Midbrain (tissue), 1 donor: ENCODE measurements at places on chromosomes 5 and 9.

DNA sequence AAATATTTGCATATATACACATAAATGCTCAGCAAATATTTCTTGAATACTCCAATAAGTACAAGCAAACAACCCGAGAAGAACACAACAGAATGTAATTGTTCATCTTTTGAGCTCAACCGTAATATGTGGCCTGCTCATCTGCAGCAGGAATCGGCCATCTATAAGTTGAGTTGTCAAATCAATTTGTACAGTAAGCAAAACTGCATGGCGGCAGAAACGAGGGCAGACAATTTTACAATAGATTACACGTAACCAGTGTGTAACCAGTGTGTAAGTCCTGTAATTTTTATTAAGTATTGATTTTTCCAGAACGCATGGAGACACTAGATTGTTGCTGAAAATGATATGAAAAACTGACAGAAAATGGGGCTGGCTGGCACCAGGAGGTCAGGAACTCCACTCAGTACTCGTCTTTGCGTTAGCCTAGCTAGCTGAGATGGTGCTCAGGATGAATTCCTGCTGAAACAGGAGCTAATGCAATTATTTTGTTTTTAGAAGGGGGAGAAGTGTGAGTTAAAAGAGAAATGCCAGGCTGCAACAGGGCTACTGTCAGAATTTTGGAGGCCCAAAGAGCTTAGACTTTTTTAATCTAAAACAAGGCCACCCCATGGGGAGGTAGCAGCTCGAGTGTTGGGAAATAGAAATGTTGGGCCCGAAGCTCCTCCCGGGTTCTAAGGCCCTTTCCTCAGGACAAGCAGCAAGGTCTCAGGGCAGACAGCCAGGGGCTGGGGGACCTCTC lies 682 bp downstream of the DHX29 start:
- DNase-seq: no peak

GRCh38 chr5:142937374-142937773 lies 167.2 kb downstream of the ARHGAP26 start:
- DNase-seq: no peak

DNA sequence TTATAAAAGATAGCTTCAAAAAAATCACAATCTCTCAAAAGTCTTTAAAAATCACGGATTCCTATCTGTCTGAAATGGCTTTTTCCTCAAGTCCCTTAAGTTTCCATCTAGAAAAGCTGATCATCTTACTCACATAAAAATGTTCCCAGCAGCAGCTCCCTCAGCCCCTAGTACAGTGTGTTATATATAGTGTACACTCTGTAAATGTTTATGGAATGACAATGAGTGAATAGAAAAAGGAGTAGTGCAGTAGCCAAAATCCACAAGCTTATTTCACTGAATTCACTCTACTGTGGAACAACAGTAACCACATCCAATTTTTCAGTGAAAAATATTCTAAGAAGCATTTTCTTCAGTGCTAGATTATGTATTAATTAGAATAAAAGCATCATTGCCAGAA lies 609.4 kb downstream of the DTWD2 start:
- no peak for DNase-seq

DNA sequence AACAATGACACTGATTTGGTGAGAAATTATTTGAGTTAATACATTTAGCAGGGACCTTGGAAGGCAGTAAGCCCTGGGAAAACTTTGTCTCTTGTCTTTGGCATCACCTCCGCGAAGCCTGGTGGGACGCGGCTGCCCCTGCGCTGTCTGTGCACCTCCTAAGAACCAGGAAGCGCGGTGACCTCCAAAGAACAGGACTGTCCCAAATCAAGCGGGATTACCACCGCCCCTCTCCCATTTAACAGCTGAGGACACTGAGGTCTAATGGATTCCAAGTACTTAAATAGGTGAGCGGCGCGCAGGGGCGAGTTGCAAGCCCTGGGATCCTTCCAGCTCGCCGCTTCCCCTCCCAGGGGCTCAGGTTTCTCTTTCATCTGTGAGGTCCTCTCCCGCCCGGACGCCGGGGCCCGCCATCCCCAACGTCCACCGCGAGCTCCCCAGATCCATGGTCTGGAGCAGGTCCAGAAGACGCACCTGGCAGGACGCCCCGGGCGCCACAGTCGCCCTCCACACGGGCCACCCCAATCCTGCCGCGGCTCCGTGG lies 432 bp downstream of the STARD4 start:
- peak; percentile 60 for DNase-seq

DNA sequence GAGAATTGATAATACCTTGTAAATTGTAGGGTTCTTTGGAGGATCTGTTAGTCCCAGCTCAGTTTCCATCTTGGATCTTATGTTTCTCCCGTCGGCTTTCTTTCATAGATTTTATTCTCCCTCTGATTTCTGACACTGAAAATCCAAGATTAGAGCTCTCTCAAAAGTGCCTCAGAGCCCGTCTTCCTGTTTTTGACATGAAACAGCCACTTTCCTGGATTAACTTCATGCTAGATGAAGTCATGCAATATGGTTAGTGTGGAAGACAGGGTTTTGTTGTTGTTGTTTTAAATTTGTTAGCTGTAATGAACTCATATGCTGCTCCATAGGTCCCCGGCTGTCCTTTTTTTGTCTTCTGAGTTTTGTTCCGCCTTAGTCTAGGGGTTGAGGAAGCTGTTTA lies 51.6 kb upstream of the ZFR start:
- DNase-seq: no peak

DNA sequence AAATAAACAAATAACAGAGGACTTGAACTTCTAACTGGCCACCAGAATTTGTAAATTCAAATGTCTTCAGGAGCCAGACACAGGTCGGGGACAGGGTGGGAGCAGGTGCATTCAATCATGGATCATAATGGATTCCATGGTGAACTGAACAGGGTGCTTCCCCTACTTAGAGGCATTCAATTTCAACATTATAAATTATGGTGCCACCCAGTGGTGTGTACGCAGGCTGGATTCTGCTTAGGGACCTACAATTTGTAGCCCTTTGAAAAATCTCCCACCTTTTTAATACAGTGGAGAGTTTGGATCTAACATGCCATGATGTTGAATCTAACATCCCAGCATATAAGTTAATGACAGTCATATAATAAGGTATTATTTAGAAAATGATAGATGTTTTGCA lies 22.3 kb downstream of the KLF9 start:
- DNase-seq: peak; percentile 15

GRCh38 chr5:77774981-77775789 lies 954 bp downstream of the TBCA start:
- no peak for DNase-seq

- DNase-seq: no peak
Measured at GRCh38 chr9:87180841-87181240, 233.5 kb upstream of the GAS1 start.

DNA sequence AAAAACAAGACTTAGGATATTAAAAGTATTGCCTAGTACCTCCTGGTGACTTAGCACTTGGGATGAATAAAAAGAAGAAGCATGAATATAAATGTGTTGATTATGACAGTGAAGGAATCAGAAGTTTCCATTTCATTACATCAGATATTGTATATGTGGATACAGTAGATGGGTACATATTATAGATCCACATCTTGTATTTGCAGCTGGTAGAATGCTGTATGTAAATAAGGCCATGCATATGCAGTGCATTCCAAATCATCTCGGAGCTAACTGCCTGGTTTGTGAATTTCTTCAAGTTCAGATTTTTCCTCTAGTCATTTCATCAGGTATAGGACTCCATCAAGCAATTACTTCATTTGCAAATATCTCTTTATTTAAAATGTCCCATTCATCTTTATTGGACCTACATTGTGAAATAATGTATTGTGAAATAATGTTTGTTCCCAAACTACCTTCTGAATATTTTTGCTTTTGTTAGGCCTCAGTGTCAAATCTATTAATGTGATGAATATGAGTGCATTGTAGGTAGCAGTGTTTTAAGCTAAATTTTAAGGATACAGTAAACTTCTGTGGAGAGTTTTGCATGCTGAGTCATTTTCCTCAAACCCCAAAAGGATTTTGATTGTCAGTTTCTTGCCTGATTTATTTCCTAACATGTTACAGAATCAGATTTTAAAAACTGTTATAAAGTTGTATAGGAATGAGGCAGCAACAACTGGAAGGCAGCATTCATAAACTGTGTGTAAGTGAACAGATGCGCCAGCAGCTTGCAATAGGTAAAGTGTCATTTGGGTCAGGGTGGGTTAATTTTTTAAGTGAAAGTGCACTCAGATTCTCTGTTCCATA lies 370.8 kb upstream of the RIOK2 start:
- DNase-seq: no peak

DNA sequence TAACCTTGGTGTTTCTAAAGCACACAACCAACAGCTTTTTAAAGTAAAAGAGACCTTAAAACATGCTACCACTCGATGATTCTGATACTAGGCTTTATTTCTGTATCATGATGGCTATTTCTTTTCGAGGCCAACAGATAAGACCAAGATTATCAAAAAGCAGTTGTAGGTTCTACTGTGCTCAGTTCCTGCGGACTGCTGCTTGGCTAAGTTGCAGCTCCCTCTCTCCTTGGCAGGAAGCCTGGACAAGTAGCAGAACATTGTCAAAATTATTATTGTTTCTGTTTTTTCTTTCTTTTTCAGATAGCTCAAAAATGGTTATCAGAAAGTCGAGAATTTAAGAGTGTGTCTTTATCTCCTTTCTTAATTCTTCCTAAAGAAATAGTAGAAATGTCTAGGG lies 607.6 kb downstream of the PTPRD start:
- no peak for DNase-seq

GRCh38 chr5:36598045-36598444 lies 8.4 kb upstream of the SLC1A3 start:
- DNase-seq: no peak

- no peak for DNase-seq
Measured at GRCh38 chr5:94777056-94777880, 158.8 kb downstream of the SLF1 start.

DNA sequence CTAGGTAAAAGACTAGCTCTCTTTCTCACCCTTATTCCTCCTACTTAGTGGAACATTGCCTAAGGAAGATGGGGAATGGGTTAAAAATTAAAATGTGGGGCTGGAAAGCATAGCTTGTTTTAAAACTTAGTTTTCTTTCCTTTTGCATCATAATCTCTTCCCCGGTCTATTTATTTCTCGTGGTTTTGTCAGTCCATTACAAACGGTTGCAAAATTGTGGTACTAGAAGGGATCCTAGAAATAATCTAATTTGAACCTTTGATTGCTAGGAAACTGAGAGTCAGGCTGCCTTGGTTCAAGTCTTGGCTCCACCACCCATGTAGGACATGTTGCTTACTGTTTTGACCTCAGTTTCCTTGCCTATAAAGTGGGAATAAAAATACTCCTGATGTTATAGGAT lies 1.3 kb downstream of the IL31RA start:
- DNase-seq: no peak

- no peak for DNase-seq
Measured at GRCh38 chr5:6714226-6715041, 1.2 kb downstream of the TENT4A start.

DNA sequence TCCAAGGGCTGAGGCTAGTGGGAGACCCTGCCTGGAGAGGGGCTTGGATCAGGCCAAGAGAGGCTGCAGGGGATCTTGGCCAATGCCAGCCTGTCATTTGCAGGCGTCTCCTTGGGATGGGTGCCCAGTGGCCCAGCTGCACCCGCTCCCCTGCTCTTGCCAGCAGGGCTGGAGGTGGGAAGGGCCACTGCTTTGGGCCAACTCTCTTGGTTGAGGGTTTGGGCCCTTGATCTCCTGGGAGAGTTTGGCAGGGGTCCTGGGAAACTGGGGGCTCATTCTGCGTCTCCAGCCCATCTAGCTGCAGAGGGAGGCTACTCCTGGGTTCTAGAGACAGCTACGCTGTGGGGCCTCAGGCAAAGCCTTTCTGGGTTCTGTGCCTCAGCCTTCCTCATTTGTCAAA lies 10.5 kb downstream of the PSD2 start:
- DNase-seq: peak; percentile 61

DNA sequence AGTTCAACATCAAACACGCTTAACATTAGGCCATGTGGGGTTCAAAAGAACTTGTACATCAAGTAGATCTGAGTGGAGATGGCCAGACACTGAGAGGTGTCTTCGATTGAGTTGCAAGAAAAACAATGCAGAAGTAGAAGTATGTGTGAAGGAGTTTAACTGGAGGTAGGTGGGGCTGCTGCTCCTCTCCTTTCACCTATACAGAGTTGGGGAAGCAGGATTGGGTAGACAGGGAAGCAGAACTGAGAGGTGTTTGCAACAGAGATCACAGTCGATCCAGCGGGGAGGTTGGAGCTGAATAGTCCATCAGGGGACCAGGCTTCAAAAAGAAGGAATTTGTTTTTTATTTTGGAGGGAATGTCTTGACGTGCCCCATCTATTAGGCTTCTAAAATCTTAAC lies 61.7 kb upstream of the SLC27A6 start:
- no peak for DNase-seq

GRCh38 chr5:124342027-124342471 lies 404.4 kb downstream of the ZNF608 start:
- peak; percentile 6 for DNase-seq

DNA sequence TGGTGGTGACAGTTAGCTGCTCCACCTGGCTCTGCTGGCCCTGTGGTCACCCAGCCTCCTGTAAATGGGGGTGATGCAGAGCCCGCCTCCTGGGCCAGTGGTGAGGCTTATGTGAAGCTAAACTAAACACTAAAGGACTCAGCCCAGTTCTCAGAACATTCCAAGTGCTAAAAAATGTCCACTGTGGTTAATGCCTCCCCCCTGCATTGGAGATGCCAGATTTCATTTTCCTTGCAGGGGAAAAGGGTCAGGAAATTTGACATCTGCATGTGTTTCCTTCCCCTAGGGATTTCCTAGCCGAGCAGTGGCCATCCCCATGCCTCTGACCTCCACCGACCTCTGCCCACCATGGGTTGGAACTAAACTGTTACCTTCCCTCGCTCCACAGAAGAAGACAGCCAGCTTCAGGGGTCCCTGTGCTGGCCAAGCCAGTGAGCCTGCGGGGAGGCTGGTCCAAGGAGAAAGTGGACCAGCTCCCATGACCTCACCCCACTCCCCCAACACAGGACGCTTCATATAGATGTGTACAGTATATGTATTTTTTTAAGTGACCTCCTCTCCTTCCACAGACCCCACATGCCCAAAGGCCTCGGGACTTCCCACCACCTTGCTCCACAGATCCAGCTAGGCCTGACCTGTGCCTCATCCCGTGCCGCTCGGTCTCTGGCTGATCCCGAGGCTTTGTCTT lies 13.0 kb downstream of the CD74 start:
- no peak for DNase-seq

GRCh38 chr5:78540335-78541085 lies 108.1 kb downstream of the LHFPL2 start:
- peak; percentile 75 for DNase-seq

DNA sequence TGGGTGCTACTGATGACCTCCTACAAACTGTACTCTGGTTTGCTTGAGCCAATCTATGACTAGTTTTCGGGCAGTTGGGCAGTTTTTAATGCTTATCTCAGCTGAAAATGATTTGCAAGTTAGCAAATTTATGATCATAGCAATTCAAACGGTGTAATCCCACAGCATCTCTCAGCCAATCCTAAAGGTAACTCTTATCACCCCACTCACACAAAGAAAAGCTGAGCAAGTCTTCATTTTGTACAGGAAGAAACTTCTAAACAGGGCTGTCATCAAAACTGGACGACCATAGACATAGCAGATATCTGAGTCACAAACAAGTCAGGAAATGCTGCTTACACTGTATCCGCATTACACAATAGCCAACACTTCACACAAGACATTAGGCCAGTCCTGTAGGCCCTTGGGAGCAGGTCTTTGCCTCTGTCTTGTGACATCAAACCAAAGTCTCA lies 2.6 kb upstream of the ENC1 start:
- no peak for DNase-seq
